Ascending aorta (tissue), 2 donors: ENCODE measurements at places on chromosomes 4 and X.

GRCh38 chr4:97153042-97153441 lies 990.2 kb downstream of the STPG2 start:
- no peak for DNase-seq

DNA sequence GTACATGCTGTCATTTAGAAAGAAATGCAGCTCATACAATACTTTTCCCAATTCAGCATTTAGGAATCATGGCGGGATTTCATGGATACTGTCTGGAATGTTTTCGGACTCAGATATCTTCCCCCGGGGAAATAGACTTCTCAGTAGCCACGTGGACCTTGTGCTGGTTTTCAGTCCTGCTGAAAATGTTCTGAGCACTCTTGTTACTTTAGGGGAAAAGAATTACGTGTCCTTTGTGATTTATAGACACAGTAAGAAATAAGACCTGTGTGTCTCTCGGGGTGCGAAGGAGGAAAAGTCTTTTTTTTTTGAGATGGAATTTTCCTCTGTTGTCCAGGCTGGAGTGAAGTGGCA lies 3.8 kb downstream of the CD99 start:
- DNase-seq: no peak

- DNase-seq: no peak
Observed at GRCh38 chrX:109672239-109672638, 47.3 kb upstream of the KCNE5 start.

- DNase-seq: no peak
Observed at GRCh38 chr4:173014113-173014558, 154.5 kb upstream of the GALNT7 start.
